Urinary bladder (tissue), 4 donors: ENCODE measurements at places on chromosomes 5 and 9. TPM values are rescaled to one million over a fixed set of nuclear protein-coding genes. Genes with fewer than 3 reads are reported as not detected.

Gene BRINP1
- 0.58 TPM for total RNA-seq

Gene FAM78A
- total RNA-seq: 3.1 TPM

Gene CAMK4
- total RNA-seq: 30.9 TPM

Gene ZFR
- 117 TPM for total RNA-seq

Gene SPACA9
- 2.5 TPM for total RNA-seq

Gene GHR
- total RNA-seq: 34.6 TPM

Gene KCNMB1
- total RNA-seq: 10.8 TPM

Gene ZNF484
- total RNA-seq: 44.1 TPM

Gene PRELID1
- 40.8 TPM for total RNA-seq

Gene CSF1R
- 24.5 TPM for total RNA-seq

Gene GAPT
- total RNA-seq: 3.0 TPM

Gene LRRTM2
- 3.3 TPM for total RNA-seq

Gene SPATA31E1
- not detected for total RNA-seq

Gene C9orf50
- total RNA-seq: not detected

Gene FBXL7
- 15.3 TPM for total RNA-seq

Gene IL5
- total RNA-seq: not detected

Gene BTNL8
- not detected for total RNA-seq

Gene PCDHB10
- 5.0 TPM for total RNA-seq

Gene FBP2
- 2.2 TPM for total RNA-seq

Gene LCN15
- not detected for total RNA-seq

Gene PCDHGB5
- 13.5 TPM for total RNA-seq

Gene SLC22A4
- total RNA-seq: 2.2 TPM

Gene CDC20B
- not detected for total RNA-seq

Gene IL13
- total RNA-seq: not detected

Gene IFNA21
- not detected for total RNA-seq

Gene HARS1
- total RNA-seq: 31.9 TPM

Gene INSL6
- total RNA-seq: not detected

Gene C5orf52
- total RNA-seq: not detected

Gene NPR3
- total RNA-seq: 21.7 TPM

Gene CDKN2B
- total RNA-seq: 1.8 TPM

Gene HACD4
- 14.5 TPM for total RNA-seq

Gene CDC25C
- 6.1 TPM for total RNA-seq
